Activated naive CD8-positive, alpha-beta T cell treated with anti-CD3 and anti-CD28 coated beads, Interleukin-2, amount 10 ng/mL, durations not matched to agents 7 days and 5 days (primary cell): ENCODE measurements at places on chromosomes 4 and X.

GRCh38 chr4:92304121-92304520 lies 355 bp downstream of the GRID2 start:
- DNase-seq, result no peak
- H3K4me1 ChIP-seq, result peaks cover 2% of the 10 kb centered on the region
- peaks cover 41% of the 10 kb centered on the region for H3K27me3 ChIP-seq
- no peak overlapping the region for H3K4me3 ChIP-seq

DNA sequence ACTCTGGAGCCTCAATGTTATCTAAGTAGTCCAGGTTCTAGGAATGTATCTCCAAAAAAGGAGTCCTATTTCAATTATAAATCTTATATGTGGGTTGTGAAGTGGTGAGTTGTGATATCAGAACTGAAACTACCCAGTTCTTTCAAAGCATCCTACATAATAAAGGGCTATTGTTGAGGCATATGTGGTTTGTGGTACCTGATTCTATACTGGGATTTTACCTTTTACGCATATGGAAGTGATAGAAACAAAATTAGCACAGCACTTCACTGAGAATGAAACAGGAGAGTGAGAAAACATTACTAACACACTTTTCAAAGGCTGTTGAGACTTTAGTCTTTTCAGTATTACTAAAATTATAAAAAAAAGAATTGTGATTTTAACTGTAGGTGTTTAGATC lies 417.7 kb upstream of the GALNT7 start:
- no peaks in the 10 kb centered on the region for H3K27me3 ChIP-seq
- no peak overlapping the region for H3K27ac ChIP-seq
- H3K4me1 ChIP-seq, result no peaks in the 10 kb centered on the region
- DNase-seq, result no peak
- no peak overlapping the region for H3K4me3 ChIP-seq
- H3K36me3 ChIP-seq, result no peaks in the 10 kb centered on the region

DNA sequence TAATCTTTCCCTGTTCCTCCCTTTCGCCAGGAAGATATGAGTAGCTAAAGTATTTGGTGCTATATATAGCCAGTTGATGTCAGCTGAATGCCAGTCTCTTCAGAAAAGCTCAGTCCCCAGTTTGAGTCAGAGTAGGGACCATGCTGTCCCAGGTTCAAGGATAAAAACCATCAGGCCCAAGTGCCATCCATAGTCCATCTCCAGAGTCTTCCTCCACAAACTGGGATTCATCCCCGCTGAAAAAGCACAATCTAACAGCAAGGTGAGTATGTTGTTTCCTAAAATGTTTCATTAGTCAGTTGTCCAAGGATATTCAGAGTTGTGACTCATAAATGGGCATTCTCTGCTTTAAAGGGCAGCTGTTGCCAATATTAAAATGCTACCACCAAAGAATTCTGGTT lies at the start of gene MYOZ2:
TSS of gene MYOZ2 (plus strand) at position 112 of the 401 bp plus-strand sequence. CDS start 694 bp downstream, outside the sequence.
- peaks cover 15% of the 10 kb centered on the region for H3K4me1 ChIP-seq
- no peaks in the 10 kb centered on the region for H3K27me3 ChIP-seq
- H3K27ac ChIP-seq, result no peak within 1 kb of the TSS
- no peaks in the 10 kb centered on the region for H3K36me3 ChIP-seq

- no peak overlapping the region for H3K27ac ChIP-seq
- H3K4me3 ChIP-seq, result no peak overlapping the region
- no peaks in the 10 kb centered on the region for H3K36me3 ChIP-seq
- DNase-seq, result no peak
- H3K27me3 ChIP-seq, result peaks cover 2% of the 10 kb centered on the region
These were observed 30.2 kb downstream of the BTC start for GRCh38 chr4:74764119-74764518.

GRCh38 chr4:164731827-164732474 lies 22.0 kb upstream of the SMIM31 start:
- no peak overlapping the region for H3K4me3 ChIP-seq
- H3K4me1 ChIP-seq, result peaks cover 2% of the 10 kb centered on the region
- H3K36me3 ChIP-seq, result no peaks in the 10 kb centered on the region

DNA sequence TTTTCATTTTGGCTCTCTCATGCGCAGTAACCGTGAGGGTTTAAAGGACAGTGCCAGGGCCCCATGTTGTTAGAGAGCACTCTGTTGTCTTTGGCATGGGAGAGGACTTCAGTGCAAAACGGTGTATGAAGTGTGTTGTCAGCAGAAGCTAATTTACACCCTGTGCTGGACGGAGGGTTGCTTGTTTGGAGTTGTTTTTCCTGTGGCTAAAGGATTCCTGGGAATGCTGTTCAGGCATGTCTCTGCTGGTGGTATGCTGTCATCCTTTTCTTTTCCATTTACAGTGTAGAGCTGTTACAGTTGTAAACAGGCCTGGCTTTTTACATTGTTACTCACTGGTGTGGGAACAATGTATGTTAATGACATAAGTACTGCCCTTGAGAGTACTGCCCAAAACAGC lies 206.3 kb downstream of the CBR4 start:
- H3K27me3 ChIP-seq, result peaks cover 3% of the 10 kb centered on the region
- H3K4me1 ChIP-seq, result no peaks in the 10 kb centered on the region
- no peak overlapping the region for H3K27ac ChIP-seq
- DNase-seq, result no peak
- H3K36me3 ChIP-seq, result no peaks in the 10 kb centered on the region

DNA sequence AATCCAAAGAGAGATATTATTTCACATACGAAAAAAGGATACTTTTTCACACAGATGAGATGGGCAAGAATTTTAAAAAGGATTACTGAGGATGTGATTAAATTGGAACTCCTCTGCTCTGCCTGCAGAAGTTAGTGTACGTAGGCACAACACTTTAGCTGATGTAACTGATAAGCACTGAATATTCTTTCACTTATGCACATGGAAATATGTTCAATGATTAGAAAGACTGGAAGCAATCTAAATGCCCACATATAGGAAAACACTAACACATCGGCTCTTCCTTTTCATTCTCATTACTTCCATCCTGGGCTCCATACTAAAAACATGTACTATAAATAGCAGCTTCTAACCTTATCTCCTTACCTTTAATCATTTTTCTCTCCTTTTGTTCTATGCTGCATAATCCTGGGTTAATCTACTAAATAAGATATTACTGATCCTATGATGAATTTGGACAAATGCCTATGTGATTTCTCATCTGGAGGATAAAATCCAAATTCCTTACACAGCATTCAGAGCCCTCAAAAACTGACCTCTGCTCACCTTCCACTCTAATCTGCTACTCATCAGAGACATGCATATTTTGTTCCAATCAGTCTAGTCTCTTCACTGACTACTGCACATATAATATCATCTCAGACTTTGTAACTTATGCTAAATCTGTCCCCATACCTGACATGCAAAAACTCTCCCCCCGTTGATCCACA lies 197.8 kb downstream of the PDGFC start:
- H3K27ac ChIP-seq, result no peak overlapping the region
- no peak overlapping the region for H3K4me3 ChIP-seq
- no peak for DNase-seq
- H3K27me3 ChIP-seq, result no peaks in the 10 kb centered on the region
- no peaks in the 10 kb centered on the region for H3K36me3 ChIP-seq
- H3K4me1 ChIP-seq, result no peaks in the 10 kb centered on the region

DNA sequence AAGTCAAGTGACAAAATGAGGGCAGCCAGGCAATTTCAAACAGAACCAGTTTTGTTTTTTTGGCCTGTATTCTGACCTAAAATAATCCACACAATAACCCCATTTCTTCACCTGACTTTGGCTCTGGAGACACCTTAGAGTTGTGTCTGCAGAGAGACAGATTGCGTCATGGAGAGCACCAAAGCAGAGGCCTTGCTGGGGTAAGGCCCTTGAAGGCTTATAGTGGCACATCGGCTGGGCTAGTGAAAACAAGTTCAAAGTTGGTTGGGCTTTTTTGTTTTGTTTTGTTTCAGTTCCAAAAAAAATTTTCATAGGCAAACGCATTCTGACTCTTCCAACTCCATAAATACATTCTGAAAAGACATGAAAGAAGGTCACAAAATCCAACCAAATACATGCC lies 34.4 kb downstream of the PARM1 start:
- no peak overlapping the region for H3K27ac ChIP-seq
- DNase-seq, result no peak
- no peaks in the 10 kb centered on the region for H3K4me1 ChIP-seq
- no peak overlapping the region for H3K4me3 ChIP-seq
- peaks cover 6% of the 10 kb centered on the region for H3K27me3 ChIP-seq
- no peaks in the 10 kb centered on the region for H3K36me3 ChIP-seq

DNA sequence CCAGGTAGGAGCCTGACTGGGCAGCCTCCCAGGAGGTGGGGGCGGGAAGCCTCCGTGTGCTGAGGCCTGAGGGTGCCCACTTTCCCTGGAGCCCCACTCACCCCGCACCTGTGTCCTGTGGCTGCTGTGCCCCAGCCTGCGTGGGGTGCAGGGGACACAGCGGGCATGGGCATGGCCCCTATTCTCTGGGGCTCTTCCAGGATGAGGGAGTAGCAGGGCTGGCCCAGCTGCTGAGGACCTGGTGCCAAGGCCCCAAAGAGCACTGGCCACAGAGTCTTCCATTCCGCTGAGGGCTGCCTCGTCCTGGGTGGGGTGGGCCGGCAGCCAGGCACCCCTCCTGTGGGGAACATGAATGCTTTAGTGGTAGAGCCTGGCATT lies 51.7 kb upstream of the SORCS2 start:
- no peak overlapping the region for H3K4me3 ChIP-seq
- peaks cover 13% of the 10 kb centered on the region for H3K27me3 ChIP-seq
- no peak overlapping the region for H3K27ac ChIP-seq
- H3K4me1 ChIP-seq, result no peaks in the 10 kb centered on the region
- no peaks in the 10 kb centered on the region for H3K36me3 ChIP-seq

- H3K27me3 ChIP-seq, result no peaks in the 10 kb centered on the region
- no peak overlapping the region for H3K27ac ChIP-seq
- peaks cover 15% of the 10 kb centered on the region for H3K4me1 ChIP-seq
- DNase-seq, result no peak
These were observed 37.8 kb downstream of the ANKRD17 start for GRCh38 chr4:73220815-73221214.

DNA sequence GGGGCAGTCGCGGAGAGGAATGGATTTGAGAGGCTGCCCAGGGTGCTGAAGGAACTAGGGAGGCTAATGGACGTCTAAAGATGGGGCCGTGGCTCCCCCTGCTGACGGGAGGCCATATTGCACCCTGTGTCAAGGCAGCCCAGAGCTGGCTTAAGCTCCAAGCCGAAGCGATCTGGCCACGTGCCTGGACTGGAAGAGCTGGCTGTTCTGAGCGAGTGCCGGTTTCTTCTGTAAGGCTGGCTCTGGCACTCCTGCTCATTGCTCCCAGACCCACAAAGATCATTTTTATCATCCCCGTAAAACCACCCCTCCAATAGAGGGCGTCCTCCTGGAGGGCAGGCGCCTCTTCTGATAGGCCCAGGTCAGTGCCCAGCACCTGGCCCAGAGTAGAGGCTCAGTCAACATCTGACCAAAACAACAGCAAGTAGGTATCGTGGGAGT lies 5.6 kb downstream of the PNCK start:
- H3K4me3 ChIP-seq, result peak overlapping the region; percentile 74
- no peak overlapping the region for H3K27ac ChIP-seq
- peaks cover 4% of the 10 kb centered on the region for H3K4me1 ChIP-seq
- DNase-seq, result peak; percentile 81

- no peaks in the 10 kb centered on the region for H3K27me3 ChIP-seq
- no peak overlapping the region for H3K4me3 ChIP-seq
- no peak for DNase-seq
- no peaks in the 10 kb centered on the region for H3K4me1 ChIP-seq
- H3K27ac ChIP-seq, result no peak overlapping the region
- no peaks in the 10 kb centered on the region for H3K36me3 ChIP-seq
These were observed 590.0 kb downstream of the FAT4 start for GRCh38 chr4:125904802-125905201.

- no peaks in the 10 kb centered on the region for H3K27me3 ChIP-seq
- H3K4me1 ChIP-seq, result peaks cover 4% of the 10 kb centered on the region
- H3K27ac ChIP-seq, result no peak overlapping the region
- H3K4me3 ChIP-seq, result no peak overlapping the region
These were observed 21.6 kb downstream of the SETD7 start for GRCh38 chr4:139534287-139534950.

DNA sequence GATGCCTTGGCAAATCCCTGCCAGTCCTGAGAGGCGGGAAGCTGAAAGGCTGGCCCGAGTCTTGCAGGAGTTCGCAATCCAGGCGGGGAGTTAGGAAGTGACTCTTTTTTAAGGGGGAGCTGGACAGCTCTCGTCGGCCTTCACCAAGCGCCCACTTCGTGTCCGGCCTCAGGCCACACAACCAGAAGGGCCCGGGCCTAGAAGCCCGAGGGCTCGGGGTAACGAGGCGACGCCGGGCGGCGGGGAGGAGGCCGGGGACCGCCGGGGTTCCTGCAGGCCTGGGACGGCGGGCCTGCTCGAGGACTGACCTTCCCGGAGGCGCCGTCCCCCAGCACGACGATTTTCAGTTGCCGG lies 395 bp downstream of the RAB28 start:
- no peak for DNase-seq
- peaks cover 2% of the 10 kb centered on the region for H3K36me3 ChIP-seq
- H3K27ac ChIP-seq, result peak overlapping the region; percentile 98
- peak overlapping the region; percentile 96 for H3K4me3 ChIP-seq

DNA sequence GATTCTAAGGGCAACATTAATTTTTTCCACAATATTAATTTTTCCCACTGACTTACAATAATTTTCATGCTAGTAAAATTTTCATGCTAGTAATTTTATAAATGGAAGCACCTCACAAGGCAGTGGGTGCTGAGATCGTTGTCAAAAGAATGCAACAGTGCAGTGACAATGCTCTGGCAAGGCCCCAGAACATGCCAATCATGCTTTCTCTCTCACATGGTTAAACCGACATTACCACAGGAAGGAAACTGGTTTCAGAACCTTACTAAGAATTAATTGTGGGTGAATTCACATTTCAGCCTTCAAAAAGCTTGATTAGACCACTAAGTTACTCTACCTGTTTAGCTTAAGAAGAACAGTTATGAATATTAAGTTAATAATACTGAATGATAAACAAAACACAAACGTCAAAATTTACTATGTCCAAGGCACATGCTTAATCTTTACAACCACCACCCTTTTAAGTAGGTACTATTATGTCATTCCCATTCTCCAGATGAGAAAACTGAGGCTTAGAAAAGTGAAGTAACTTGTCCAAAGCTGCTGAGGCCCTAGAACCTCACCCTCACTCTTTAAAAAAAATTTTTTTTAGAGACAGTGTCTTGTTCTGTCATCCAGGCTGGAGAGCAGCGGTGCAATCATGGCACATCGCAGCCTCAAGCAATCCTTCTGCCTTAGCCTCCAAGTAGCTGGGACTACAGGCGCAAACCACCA lies 10.0 kb upstream of the OPHN1 start:
- H3K4me1 ChIP-seq, result peaks cover 5% of the 10 kb centered on the region
- DNase-seq, result no peak
- no peak overlapping the region for H3K27ac ChIP-seq

DNA sequence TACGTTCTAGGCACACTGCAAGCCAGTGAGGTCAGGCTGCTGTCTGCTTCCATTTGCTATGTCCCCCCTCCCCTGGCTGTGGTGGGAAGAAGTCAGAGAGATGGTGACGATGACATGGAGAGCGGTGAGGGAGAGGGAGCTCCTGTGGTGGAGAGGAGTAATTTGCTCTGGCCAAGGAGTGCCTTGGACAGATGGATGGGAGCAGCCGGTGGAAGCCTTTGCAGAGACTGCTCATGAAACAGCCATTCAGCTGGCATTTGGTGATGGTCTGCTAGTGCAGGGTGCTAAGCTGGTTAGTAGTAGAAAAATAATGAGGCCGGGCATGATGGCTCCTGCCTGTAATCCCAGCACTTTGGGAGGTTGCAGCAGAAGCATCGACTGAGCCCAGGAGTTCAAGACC lies 124.1 kb downstream of the FHDC1 start:
- peaks cover 30% of the 10 kb centered on the region for H3K27me3 ChIP-seq
- no peak for DNase-seq
- no peak overlapping the region for H3K27ac ChIP-seq

- peaks cover 1% of the 10 kb centered on the region for H3K27me3 ChIP-seq
- no peak for DNase-seq
- no peaks in the 10 kb centered on the region for H3K36me3 ChIP-seq
These were observed 111.2 kb upstream of the PLS3 start for GRCh38 chrX:115449742-115450141.
